Placental pericyte (primary cell): ENCODE measurements at places on chromosomes 2 and 18. TPM values are rescaled to one million over a fixed set of nuclear protein-coding genes. Genes with fewer than 3 reads are reported as not detected.

LRRC30 gene
- total RNA-seq = not detected in 2 replicates

ERBB4 gene
- total RNA-seq = 0.14 TPM in 1 of 2 replicates, not detected in the other

CRYGC gene
- not detected in 2 replicates for total RNA-seq

SCN9A gene
- total RNA-seq = 3.3 and 60.1 TPM in 2 replicates

UPP2 gene
- total RNA-seq = not detected in 2 replicates

SERPINB3 gene
- not detected in 2 replicates for total RNA-seq
